ENCODE measurements at places on chromosomes 3 and 15.

GRCh38 chr3:11373235-11373634, 101.0 kb downstream of the ATG7 start:
- DNase-seq: no peak

- no peak for DNase-seq
Observed at GRCh38 chr3:22475665-22476240, 724.7 kb upstream of the ZNF385D start.

GRCh38 chr3:10988991-10989484, 3.5 kb upstream of the SLC6A1 start:
- DNase-seq: no peak

GRCh38 chr15:58544756-58545155, 113.0 kb downstream of the LIPC start:
- DNase-seq: no peak

DNA sequence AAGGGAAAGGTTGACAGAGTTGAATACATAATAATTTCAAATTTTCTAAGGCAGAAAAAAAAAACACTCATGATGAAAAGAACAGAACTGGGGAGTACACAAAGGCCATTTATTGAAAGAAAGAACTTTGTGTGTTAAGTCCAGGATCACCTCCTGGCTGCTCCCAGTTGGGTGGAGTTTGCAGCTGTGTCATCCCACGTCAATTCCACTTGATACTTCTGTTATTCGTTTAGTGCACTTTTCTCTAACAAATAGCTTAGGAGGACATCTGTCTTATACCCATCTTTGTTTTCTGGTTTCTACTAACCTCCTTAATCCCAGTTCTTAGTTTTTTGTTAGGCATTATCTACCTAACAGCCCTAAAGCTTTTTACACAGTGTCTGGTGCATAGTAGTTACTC, 44.7 kb downstream of the SGO1 start:
- DNase-seq: no peak

DNA sequence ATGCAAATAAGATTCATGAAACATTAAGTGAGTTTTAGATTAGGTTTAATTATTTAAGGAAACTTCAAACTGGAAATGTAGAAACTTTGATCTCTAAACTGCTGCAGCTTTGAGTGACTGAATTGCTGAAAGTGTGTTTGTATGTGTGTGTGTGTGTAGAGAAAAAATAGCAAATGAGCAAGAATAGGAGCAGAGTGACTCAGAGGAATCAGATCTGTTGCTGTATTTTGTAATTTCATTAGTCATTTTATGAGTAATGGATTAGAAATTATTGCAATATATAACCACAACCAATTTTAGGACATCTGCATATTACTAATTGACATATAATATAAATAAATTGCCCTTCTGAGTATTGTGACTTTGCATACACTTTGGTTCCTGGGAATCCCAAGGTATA, 52.8 kb upstream of the SLC9A9 start:
- DNase-seq: no peak

- DNase-seq: no peak
Observed at GRCh38 chr3:40680685-40681657, 156.2 kb downstream of the ZNF621 start.

DNA sequence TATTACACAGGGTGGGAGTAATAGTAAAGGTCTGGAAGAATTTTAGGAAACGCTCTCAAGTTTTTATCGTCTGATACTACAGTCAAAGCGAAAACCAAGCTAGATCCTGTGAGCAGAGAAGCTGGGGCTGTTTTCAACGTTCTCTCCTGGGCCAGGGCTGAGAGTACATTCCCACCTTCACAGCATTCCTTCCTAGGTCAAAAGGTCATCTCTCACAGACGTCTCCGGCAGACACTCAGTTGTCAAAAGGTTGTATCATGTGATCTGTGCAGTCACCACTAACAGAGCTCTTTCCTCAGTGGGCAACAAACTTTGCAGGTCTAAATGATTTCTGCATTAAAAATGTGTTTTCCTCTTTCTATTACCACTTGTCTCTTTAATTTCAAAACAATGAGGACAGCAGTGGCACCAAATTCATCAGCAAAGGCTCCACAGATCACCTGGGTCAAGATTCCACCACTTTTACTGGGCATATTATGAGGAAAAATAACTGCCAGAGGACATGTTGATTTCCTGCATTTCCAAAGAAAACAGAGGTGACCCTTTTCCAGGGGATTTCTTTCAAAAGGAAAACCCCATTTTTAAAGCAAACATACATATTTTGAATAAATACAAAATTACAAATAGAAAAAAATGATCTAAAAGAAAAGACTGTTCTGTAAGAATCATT, 41.9 kb downstream of the MEIS2 start:
- no peak for DNase-seq

GRCh38 chr3:122085673-122086072, 30.5 kb downstream of the CD86 start:
- DNase-seq: no peak

- no peak for DNase-seq
Observed at GRCh38 chr15:89496155-89497098, at the start of gene RHCG. Gene RHCG, minus strand, starts transcription at chr15:89496583. Its CDS starts 39 bp downstream, at chr15:89496544.

- no peak for DNase-seq
Observed at GRCh38 chr3:111999484-112000324, 982 bp downstream of the TAGLN3 start.

DNA sequence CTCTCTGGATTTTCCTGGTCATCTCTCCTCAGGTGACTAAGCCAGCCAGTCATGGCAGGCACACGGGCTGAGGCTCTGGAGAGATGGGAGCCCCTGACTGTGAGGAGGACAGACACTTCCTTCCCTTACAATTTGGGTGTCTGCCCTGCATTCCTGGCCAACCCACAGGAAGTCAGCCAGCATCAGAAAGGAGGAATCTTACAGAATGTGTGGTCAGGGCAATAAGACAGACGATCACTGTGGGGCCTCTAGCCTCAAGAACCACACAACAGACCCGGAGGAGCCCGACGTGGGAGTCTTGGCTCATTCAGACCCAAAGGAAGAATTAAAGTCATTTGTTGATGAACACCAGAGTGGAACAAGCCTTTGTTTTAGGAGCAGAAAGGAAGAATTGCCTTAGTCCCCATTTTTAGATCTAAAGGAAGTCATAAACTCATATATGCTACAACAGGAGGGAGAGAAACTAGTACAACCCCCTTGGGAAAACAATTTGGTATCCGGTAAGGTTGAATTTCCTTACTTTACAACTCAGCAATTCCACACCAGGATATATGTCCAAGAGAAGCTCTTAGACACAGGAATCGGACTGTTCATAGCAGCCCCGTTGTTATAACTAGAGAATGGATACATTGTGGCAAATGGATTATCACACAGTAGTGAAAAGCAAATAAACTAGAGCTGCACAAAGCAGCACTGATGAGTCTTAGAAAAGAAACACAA, 62.2 kb downstream of the ABTB1 start:
- no peak for DNase-seq

DNA sequence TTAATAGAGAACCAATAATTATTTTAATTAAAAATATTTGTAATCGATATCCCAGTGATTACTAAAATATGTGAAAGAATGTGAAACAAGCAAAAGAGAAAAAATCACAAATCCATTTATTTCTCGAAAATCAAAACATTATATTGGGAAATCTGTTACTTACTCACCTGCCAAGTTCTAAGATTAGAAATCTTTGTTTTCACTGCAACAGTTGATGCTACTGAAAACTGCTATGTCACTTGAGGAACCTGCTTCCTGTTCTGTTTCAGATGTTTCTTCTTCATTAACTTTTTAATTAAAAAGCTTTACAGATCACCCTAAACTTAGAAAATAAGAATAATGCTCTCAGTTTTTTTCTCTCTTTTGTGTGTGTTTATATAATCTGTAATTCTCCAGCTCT, 13.7 kb upstream of the DPH6 start:
- DNase-seq: no peak

DNA sequence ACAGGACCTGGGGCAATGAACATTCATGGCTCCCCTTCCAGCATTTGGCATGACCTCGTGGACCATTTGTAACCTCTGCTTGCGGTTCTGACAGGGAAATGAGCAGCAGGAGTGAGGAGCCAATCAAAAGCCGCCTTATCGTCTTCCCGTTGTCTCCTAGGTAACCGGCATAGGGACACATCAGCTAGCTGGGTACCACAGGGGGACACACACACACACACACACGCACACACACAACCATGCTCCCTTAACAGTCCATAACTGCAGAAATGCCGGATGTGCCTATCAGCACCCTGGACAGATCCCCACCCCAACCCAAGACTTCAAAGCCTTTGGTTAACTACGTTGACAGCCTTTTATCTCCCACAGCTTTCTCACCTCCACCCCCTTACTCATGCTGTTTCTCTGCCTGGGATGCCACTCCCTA, 53.4 kb upstream of the CCDC174 start:
- DNase-seq: peak; percentile 43

DNA sequence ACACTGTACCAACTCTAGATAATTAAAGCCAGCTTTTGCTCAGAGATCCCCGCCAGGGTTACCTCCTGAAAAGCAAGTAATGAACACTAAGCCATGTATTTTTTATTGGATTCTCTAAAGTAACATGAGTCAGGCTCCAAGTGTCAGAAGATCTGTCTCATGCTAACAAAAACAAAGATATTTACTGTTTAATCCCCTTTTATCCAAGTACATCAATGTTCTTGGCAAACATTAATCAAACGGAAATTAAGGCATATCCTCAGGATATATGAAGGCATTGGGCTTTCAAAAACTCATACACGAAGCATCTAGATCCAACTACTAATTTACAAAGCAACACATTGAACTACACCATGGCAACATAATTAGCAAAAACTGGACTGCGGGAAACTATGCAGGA, 37.2 kb downstream of the MYO5A start:
- no peak for DNase-seq

- DNase-seq: no peak
Observed at GRCh38 chr3:150723946-150724345, 20.2 kb upstream of the ERICH6 start.

GRCh38 chr3:174232658-174233429, 626.3 kb upstream of the NAALADL2 start:
- DNase-seq: no peak

- DNase-seq: no peak
Observed at GRCh38 chr15:81485806-81486205, 111.8 kb upstream of the TMC3 start.

DNA sequence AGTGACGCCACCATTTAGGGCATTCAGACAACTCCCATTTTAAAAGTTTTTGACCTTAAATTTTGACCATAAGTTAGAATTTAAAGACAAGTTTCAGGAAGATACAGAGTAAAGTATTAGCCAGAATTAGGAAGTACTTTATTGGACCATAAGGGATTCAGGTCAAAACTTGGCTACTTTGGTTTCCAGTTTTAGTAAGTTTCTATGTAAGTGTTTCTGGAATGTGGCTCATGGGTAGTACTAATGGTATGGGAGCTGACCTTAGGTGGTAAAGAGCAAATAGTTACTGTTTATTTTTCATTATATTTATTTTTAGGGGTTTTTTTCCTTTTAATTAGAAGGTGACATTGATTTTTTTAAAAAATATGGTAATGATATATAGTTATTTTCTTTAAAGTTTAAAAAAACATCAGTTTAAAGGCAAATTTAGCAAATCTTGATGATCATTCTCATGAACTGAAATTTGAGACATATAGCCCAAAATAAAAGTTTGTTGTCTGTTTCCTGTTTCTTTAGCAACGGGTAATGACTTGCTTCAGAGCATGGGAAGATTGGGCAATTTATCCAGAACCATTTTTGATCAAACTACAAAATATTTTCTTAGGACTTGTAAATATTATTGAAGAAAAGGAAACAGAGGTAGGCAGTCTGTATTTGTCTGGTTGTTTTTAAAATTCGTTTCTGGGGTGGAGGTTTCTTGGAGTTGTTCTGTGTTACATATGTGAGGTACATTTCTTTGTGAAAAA, 34.3 kb downstream of the U2SURP start:
- DNase-seq: no peak

GRCh38 chr15:35937380-35937779, 391.4 kb upstream of the DPH6 start:
- no peak for DNase-seq

DNA sequence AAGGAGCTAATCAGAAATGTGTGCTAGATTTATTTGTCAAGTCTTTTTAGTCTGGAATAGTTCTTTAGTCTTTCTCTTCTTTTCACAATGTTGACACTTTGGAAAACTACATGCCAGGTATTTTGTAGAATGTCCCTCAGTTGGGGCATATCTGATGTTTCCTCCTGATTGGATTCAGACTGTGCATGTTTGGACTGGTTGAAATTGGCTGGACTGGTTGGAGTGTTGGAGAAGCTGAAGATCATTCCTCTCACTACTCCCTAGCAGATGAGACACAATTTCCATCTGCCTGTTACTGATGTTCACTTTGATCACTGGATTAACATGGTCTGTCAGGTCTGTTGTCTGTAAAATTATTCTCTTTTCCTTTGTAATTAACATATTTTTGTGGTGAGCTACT, 3.7 kb downstream of the NME9 start:
- DNase-seq: no peak

- no peak for DNase-seq
Observed at GRCh38 chr3:159923956-159924355, 64.7 kb upstream of the IL12A start.

DNA sequence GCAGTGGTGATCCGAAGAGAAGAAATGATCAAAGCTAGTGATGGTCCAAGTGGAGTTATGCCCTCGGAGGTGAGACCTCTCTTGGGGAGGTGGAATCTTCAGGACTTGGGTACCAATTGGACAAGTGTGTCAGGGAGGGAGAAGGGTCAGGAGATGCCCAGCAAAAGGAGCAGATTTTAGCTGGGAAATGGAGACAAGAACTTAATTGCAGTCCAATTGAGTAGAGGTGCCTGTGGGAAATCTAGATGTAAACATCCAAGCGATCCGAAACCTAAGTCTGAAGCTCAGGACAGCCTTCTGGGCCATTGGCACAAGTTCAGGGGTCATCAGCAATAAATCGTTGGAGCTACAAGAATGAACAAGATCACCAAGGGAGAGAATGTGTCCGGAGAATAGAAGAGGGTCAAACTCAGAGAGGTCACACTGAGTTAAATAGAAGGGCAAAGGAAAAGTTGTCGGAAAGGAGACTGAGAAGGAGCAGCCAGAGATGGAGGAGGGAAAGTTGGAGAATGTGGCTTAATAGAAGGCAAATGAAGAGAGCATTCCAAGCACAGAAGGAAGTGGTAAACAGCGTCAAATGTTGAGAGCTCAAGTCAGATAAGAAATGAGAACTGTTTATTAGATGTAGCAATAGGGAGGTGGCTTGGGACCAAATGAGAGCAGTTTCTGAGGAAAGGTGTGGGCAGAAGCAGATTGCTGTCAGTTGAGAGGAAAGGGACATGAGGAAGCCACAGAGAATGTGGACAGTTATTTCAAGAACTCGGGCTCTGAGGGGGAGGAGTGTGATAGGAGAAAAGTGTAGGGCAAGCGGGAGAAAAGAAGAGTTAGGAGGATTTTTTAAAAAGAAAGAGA, 64.2 kb upstream of the FNDC3B start:
- no peak for DNase-seq

GRCh38 chr3:190081389-190081788, 39.3 kb downstream of the P3H2 start:
- DNase-seq: no peak

GRCh38 chr3:109072194-109072593, 45.7 kb downstream of the MORC1 start:
- DNase-seq: no peak
